Fibroblast of skin of left quadriceps (primary cell): ENCODE measurements at places on chromosomes 3 and 15.

DNA sequence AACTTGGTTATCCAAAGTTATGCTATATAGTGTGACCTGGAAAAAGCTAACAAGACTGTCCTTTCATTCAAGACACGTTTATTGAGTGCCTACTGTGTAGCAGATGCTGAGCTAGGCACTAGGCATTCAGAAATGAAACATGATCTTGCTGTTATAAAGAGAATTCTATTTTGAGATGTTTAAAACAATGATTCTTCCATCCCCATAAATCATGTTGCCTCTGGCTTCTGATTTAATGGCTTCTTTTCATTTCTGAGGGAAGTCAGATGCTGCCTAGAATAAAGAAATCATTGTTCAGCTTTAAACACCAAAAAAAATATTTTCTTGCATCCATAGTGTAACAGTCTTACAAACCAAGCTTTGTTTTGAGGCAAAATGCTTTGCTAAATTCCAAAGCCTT, 620.9 kb upstream of the UBE2E2 start:
- DNase-seq: no peak

GRCh38 chr3:24498796-24499195, 4.1 kb upstream of the THRB start:
- no peak for DNase-seq

- no peak for DNase-seq
Observed at GRCh38 chr3:151856118-151856517, 17.3 kb upstream of the SUCNR1 start.

DNA sequence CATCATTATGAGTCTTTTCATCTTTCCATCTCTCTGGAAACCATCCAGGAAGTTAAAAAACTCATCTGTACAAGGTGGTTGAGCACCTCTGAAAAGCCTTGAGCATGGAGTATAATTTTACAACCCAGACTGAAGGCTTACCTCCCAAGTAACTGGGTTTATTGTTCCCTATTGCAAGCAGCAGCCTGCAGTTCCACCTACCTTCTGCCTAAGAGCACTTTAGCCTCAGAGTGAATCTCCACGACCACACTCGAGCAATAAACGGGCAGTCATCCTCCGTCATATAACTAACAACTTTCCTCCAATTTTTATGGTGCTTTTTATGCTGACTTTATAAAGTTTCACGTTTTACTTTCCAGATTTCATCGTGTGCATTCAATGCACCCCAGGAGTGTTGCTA, 32.8 kb downstream of the OSBPL10 start:
- DNase-seq: no peak

DNA sequence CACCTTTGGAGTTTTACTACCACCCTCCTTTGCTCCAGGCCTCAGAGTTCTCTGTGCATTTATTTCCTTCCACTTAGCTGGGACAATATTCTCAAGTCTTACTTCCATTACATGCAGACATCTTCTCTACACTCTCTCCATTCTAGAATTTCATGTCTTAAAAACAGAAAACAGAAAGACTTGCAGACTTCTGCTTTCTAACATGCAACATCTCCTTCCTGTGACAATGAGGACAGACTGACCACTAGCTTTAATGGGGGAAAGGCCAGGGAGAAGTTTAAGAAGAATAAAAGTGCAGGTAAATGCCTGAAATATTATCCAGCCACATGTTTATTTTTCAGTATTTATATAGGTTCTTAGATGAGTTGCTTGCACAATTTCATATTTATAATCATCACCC, 17.1 kb upstream of the CSTA start:
- no peak for DNase-seq

- no peak for DNase-seq
Observed at GRCh38 chr3:10848261-10848660, 32.2 kb downstream of the SLC6A11 start.

DNA sequence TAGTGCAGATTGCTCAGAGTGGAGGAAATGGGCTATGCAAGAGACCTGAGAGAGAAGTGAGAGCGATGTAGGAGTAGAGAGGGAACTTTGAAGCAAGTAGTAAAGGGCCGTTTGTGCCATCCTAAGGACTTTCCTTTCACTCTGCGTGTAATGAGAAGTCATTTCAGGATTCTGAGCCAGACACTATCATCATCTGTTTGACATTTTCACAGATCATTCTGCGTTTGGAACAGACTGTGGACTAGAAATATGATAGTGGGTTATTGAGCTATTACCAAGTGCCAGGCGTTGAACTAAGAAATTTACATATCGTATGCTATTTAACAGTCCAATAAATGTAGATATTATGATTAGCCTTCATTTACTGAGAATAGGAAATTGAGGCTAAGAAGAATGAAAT, 150.0 kb upstream of the ROBO2 start:
- DNase-seq: no peak

GRCh38 chr15:29874977-29875376, 52.7 kb upstream of the TJP1 start:
- DNase-seq: no peak

DNA sequence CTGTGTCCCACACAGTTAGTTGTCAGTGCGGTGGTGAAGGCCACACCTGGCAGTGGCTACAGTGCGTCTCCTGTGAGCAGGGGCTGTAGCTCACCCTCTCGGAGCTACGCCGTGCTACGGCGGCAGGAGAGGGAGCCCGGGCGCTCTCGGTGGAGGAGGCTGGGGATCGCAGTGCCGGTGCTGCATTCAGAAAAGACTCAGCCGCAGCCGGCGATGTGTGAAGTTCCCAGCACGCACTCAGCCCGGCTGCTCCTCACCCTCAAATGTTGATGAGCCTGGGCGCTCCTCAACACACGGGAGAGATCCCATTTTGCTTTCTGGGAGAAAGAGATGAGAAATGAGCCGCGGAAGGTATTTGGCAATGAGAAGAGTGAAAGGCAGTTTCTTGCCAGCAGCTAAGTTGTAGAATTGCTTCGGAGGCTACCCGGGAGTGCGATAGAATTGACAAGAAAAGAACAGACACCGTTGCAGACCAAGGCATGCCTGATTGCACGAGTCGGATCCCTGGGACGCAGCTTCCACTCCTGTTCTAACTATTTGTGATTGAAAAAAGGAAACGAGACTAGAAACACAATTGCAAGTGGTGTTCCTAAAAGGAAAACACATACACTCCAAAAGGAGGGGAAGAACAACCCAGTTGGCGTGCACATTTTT, at the start of gene UNC13C:
UNC13C (plus strand) TSS at position 189 of the 654 bp plus-strand sequence. CDS start 34,463 bp downstream, outside the sequence.
- no peak for DNase-seq

GRCh38 chr3:70433091-70433490, 120.7 kb upstream of the MDFIC2 start:
- no peak for DNase-seq

DNA sequence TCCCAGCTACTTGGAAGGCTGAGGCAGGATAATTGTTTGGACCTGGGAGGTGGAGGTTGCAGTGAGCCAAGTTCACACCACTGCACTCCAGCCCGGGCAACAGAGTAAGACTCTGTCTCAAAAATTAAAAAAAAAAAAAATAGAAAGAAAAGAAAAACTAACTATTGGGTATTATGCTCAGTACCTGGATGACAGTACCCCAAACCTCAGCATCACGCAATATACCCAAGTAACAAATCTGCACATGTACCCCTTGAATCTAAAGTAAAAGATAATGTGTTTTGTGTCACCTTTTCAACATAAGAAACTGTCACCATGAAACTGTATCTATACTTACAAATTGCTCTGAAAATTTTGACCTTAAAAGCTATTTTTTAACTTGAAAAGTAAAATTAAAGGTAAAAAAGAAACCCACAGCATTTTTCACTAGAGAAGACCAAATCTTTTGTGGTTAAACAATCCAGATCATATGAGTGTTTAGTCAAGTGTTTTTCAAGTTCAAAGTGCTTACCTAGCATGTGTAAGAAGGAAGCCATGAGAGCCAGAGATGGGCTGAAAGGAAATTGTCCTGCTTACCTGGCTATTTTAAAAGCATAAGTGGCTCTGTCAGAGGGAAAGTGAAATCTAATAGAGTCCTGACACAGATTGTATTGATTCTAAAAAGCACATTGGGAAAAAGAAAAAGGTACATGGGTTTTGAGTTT, 50.5 kb downstream of the MYO1E start:
- DNase-seq: no peak

GRCh38 chr15:57604507-57604906, 12.8 kb downstream of the MYZAP start:
- no peak for DNase-seq

- peak; percentile 33 for DNase-seq
Observed at GRCh38 chr3:197224034-197224444, 74.4 kb downstream of the DLG1 start.

DNA sequence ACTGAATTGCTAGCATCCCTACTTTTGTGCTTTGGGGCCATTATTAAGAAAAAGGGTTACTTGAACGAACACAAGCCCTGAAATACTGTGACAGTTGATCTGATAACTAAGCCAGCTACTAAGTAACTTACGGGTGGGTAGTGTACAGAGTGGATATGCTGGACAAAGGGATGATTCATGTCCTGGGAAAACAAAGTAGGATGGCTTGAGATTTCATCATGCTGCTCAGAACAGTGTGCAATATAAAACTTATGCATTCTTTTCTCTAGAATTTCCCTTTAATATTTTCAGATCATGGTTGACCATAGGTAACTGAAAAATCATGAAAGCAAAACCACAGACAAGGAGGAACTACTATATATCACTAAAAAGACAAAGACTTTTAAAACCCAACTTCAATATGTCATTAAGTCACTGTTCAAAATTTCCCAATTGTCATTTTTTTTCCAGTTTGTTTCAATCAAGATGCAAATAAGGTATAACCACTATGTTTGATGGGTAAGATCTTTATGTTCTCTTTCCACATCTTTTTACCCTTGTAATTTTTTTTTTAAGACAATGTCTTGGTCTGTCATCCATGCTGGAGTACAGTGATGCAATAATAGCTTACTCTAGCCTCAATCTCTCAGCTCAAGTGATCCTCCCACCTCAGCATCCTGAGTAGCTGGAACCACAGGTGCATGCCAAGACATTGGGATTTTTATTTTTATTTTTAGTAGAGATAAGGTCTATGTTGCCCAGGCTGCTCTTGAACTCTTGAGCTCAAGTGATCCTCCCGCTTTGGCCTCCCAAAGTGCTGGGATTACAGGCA, 67.7 kb downstream of the IFT80 start:
- peak; percentile 77 for DNase-seq

GRCh38 chr3:188839187-188839695, 332.5 kb upstream of the TPRG1 start:
- DNase-seq: no peak
